ENCODE measurements at places on chromosomes 6 and 20. TPM values are rescaled to one million over a fixed set of nuclear protein-coding genes. Genes with fewer than 3 reads are reported as not detected.
A peak's percentile ranks its signal among the peaks of the same experiment; 100 is the strongest.

- peak within 1 kb of the TSS; percentile 100 for H3K27ac ChIP-seq
- DNase-seq: peak; percentile 89
- H3K4me3 ChIP-seq: peak within 1 kb of the TSS; percentile 100
- peaks cover 48% of the 10 kb centered on the region for H3K4me1 ChIP-seq
Observed at GRCh38 chr6:30326526-30327231, at the start of gene TRIM39. Gene TRIM39, plus strand, starts transcription at chr6:30326927. Its CDS starts 2,391 bp downstream, at chr6:30329318.

The ALDH8A1 gene
- total RNA-seq: 1.5 TPM

The HLA-DOA gene
- total RNA-seq: 1.7 TPM

The NHSL1 gene
- 26.8 TPM for total RNA-seq

The IL17A gene
- total RNA-seq: not detected

DNA sequence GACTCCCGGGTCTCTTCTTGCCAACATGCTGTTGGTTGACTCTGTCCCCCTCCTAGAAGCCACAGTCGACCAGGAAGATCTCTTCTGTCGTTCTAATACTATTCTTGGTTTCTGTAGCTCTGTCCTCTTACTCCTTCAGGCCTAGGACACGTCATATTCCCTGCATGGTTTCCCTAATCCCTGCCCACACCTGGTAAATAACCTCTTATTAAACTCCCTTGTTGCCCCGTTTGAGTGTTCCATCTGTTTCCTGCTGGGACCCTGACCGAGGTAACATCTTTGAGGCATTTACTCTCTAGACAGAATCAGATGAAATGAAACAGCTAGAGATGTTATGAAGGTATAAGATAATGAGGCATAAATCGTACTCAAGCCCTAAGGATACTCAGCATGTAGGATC is 68.1 kb downstream of the PLCB4 start:
- H3K27me3 ChIP-seq: no peaks in the 10 kb centered on the region
- H3K36me3 ChIP-seq: no peaks in the 10 kb centered on the region
- no peak for DNase-seq
- no peak overlapping the region for H3K4me3 ChIP-seq
- no peak overlapping the region for H3K27ac ChIP-seq

DNA sequence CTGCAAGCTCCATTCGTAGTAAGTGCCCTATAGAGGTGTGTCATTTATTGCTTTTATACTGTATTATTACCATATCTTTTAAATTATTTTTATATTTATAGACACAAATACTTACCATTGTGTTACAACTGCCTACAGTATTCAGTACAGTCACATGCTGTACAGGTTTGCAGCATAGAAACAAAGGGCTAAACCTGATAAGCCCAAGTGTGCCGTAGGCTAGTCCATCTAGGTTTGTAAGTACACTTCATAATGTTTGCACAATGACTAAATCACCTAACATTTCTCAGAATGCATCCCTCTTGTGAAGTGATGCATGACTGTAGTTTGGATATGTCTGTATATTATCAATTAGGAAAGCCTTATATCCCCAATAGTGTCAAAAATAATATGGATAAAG is 122.8 kb downstream of the CLVS2 start:
- H3K27me3 ChIP-seq: no peaks in the 10 kb centered on the region
- peak; percentile 5 for DNase-seq
- H3K36me3 ChIP-seq: no peaks in the 10 kb centered on the region
- no peaks in the 10 kb centered on the region for H3K4me1 ChIP-seq
- no peak overlapping the region for H3K27ac ChIP-seq
- H3K4me3 ChIP-seq: no peak overlapping the region

- H3K4me3 ChIP-seq: peak overlapping the region; percentile 49
- H3K27me3 ChIP-seq: peaks cover 88% of the 10 kb centered on the region
- DNase-seq: peak; percentile 64
- peaks cover 8% of the 10 kb centered on the region for H3K4me1 ChIP-seq
Observed at GRCh38 chr20:46021361-46022359, 7.4 kb upstream of the SLC12A5 start.

- no peak overlapping the region for H3K4me3 ChIP-seq
- DNase-seq: no peak
- no peaks in the 10 kb centered on the region for H3K4me1 ChIP-seq
- H3K36me3 ChIP-seq: no peaks in the 10 kb centered on the region
- peaks cover under 1% of the 10 kb centered on the region for H3K27me3 ChIP-seq
Observed at GRCh38 chr6:150314230-150315188, 54.3 kb upstream of the IYD start.

GRCh38 chr6:82906489-82906888 is 159.2 kb downstream of the UBE3D start:
- no peak overlapping the region for H3K27ac ChIP-seq
- H3K4me3 ChIP-seq: no peak overlapping the region
- H3K36me3 ChIP-seq: no peaks in the 10 kb centered on the region

DNA sequence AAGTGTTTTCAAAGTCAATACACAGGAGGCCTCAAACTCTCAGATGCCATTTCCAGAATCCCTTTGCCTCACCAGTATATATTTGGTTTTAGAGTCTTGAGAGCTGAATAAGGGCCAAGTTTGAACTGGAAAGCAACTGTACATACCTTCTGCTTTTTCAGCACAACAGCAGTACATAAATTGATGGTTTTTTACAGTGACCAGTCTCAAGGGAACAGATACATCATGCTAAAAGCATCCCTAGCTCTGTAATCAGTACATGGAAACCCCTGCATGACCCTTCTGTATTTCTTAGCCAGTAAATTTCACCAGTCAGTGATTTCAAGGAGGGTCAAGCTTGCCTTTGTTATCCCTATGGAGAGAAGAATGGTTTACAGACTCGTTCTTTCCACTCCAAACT is 40.6 kb upstream of the ECHDC1 start:
- H3K27ac ChIP-seq: no peak overlapping the region
- H3K4me1 ChIP-seq: no peaks in the 10 kb centered on the region
- no peak overlapping the region for H3K4me3 ChIP-seq
- no peaks in the 10 kb centered on the region for H3K36me3 ChIP-seq
- no peak for DNase-seq

- no peak overlapping the region for H3K27ac ChIP-seq
- DNase-seq: no peak
- H3K4me1 ChIP-seq: peaks cover 15% of the 10 kb centered on the region
- H3K36me3 ChIP-seq: no peaks in the 10 kb centered on the region
Observed at GRCh38 chr6:79455446-79455845, 81.8 kb downstream of the LCA5 start.
